ENCODE measurements at places on chromosomes 11 and 22.

DNA sequence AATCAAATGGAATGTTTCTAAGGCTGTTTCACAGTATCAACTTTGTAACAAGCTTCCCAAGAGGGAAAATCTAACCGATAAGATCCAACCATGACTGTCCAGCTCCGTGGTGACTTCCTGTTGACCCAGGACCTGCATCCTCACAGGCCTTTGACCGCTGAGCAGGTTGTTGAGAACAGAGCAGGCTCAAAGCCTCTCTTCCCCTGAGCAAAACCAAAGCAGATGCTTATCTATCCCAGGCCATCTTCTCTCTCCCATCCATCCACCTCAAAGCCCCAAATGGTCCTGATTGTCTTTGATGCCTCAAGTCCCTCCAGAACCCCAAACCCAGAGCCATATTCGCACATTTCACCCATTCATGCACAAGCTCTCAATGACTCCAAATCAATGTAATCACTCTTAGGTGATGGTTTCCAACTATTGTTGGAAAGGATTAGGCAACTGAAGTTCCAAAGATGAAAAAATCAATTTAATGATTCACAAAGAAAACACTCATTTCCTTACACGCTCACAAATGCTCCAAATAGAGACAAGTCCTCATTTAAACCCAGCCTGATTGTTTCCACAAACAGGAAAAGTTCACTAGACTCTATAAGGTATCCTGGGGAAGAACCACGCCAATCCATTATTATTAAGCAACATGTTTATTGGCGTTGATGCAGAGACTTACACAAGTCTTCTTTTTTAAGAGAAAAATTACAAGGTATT lies 48.7 kb downstream of the C11orf58 start:
- DNase-seq = peak; percentile 80

- peak; percentile 54 for DNase-seq
Measured at GRCh38 chr11:108733479-108734116, 68.7 kb downstream of the DDX10 start.

DNA sequence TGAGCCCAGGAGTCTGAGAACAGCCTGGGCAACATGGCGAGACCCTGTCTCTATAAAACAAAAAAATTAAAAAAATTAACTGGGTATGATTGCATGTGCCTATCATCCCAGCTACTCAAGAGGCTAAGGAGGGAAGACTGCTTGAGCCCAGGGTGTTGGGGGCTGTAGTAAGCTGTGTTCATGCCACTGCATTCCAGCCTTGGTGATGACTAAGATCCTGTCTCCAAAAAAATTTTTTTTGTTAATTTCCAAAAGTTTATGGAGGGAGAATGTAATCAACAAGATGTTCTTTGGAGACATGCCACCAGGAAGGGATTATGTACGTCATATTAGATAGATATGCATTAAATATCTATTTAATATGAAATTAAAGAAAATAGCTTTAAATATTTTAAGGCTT lies 267.5 kb downstream of the SBF2 start:
- no peak for DNase-seq

GRCh38 chr22:46354176-46354992 lies 18.9 kb downstream of the TRMU start:
- no peak for DNase-seq

DNA sequence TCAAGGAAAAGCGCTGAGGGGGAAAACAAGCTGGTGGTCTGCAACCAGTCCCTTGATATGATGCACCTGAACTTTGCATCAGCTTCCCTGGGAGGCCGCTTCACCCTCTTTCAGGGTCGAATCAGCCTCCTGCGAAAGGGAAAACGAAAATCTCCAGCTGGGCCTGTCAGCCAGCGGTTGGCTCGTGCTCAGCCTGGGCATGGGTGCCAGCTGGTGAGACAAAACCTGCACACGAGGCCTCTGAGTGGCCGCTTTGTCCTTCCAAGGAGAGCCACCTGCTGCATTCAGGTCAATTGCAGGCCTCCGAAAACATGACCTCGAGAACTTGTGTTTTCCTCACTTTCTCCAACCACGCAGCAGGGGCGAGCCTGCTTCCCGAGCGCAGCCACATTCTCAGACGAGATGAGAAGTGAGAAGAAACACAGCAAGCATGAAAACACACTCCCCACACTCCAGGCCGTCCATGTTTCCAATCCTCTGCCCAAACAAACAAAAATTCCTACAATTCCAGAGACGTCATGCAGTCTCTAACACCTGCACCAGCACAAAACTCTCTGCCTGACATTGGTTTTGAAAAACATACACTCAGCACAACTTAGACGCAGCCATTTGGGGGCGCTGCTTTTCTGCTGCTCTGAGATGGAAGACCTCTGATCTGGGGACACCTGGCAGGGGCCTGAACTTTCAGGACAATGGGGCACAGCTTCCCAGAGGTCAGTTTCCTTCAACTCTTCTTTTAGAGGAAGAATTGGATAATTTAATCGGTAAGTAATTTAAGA lies 77.1 kb downstream of the DHCR7 start:
- no peak for DNase-seq

- DNase-seq = peak; percentile 50
Measured at GRCh38 chr22:36773935-36774334, 2.0 kb downstream of the IFT27 start.

- no peak for DNase-seq
Measured at GRCh38 chr22:47205081-47205491, 442.6 kb downstream of the TBC1D22A start.

DNA sequence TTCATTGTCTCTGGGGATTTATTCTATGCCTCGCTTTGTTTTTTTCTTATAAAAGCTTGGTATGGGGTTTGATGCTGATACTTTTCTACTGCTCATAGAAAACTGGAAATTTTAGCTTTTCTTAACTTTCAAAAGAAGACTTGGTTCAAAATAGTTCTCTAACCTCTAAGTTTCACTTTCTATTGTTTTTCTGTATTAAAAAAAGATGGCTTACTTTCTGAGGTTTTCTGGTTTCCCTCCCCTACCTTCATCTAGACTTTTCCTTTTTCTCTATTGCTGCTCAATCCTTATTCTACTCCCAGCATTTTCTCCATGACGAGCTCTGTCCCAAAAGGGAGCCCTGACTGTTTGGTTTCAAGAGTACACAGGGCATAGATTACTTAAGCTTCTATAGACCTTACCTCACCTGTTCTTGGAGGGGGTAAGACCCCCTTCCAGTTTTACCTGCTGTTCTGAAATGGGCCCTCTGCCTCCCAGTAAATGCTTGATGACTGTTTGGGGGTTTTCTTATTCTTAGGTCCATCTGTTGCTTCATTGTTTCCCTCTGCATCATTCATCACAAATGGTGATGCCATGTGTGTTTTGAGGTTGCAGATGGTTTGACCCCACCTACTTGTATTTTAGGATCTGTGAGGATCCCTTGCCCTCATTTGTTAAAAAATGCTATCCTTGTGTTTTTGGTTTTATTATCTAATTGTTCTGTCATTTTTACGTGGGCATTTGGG lies 29.5 kb downstream of the DNHD1 start:
- no peak for DNase-seq

DNA sequence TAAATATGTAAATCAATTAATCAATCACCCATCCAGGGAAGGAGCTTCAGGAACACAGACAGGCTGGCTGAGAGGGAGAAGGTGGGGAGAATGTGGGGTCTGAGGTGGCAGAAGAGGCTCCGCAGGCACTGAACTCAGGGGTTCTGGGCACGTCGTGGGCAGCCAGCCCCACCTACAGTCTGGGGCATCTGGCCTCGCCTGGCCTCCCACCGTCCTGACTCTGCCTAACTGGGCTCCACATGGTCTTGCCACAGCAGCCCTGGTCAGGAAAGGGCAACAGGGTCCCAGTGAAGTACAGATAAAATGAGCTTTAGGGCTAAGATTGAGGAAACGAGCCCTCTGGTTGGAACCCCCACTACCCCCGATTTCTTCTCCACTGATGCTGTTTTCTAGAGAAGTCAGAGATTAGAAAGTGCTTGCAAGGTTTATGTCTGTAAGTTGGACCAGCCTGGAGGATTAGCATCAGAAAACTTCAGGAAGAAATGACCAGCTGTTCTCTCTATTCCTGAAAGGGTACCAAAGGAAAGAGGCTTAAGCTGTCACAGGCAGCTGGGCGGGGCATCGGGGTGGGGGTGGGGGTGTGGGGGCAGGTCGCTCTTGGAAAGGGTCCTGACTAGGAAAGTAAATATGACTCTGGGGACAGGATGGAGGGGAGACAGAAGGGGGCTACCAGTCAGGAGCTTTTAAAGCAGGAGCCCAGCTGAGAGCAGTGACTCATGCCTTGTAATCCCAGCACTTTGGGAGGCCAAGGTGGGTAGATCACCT lies 261.7 kb downstream of the BUD13 start:
- DNase-seq = no peak

- no peak for DNase-seq
Measured at GRCh38 chr11:134226806-134227325, 2.4 kb downstream of the VPS26B start.

DNA sequence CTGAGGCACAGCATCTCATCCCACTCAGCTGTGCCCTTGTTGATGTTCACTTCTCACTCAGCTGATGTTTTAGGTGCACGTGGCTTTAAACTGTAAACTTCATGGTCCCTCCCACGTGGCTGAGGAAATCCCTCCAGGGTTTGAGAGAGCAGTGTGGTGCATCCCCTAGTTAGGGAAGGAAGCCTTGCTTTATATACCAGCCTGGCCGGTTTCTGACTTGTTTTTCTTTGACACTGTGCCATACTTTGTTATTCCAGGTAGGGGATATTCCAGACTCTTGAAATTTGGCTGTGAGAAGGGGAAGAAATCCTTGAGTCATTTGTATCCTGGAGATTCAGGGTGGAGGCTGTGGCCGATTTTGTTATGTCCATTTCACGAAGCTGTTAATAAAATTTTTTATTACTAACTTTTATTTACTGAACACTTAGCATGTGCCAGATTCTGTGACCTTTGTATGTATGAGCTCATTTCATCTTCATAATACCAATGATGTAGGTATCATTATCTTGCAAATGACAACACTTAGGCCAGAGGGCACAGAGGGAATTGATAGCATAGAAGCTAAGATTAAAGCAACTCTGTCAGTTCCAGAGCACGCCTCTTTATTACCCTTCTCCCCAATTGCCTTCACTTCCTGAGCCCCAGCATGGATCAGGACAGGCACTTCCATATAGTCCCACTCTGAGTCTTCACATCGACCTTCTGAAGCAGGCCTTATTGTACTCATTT lies 116.6 kb downstream of the NAV2 start:
- no peak for DNase-seq

GRCh38 chr11:116333001-116333535 lies 439.7 kb downstream of the BUD13 start:
- no peak for DNase-seq

DNA sequence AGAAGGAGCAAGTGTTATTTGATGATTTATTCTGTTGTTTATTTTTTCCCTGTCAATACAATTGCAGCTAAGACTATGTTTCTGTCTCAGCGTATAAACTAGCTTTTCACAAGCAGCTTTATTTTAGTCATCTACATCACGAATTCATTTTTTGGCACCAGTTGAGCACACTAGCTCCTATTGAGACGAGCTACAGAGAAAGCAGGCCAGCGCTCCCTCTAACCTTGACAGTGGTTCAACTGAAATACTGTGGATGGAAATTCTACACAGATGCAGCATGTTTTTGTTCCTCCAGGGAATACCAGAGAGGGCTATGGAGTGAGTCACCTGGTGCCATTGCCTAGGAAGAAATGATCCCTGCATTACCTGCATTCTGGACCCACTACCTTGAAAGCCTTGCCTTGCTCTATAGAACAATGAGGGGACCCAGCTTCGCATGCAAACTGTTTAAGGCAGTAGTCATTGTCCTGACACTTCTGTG lies 108.2 kb upstream of the ARHGAP42 start:
- DNase-seq = no peak

- no peak for DNase-seq
Measured at GRCh38 chr11:30505603-30506002, 80.5 kb downstream of the MPPED2 start.

- DNase-seq = no peak
Measured at GRCh38 chr22:19429950-19430889, 1.3 kb downstream of the HIRA start.

GRCh38 chr11:128467610-128468041 lies 119.7 kb downstream of the ETS1 start:
- DNase-seq = no peak

- DNase-seq = peak; percentile 33
Measured at GRCh38 chr11:130099356-130099755, 29.7 kb downstream of the APLP2 start.

GRCh38 chr11:9905960-9906791 lies 242.3 kb downstream of the SWAP70 start:
- DNase-seq = peak; percentile 55

DNA sequence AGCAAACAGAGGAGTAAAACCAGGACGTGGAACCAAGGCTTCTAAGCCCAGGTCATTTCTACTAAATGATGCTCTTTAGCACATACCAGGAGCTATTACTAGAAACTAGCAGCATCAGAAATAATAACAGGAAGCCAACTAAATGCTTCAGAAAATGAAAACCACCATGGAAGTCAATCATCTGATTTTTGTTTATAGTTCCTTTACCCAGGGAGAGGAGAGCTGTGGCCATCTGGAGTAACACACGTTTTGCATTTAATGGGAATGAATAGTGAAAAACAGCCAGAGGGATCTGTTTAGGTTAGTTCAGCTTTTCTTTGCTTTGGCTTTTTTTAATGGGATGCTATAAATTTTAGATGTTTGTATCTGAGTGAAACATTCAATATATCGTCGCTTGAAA lies 250.7 kb upstream of the ARHGAP20 start:
- DNase-seq = no peak

Measured in dermis microvascular lymphatic vessel endothelial cell (primary cell).